ENCODE measurements at places on chromosomes 1 and 21.
A peak's percentile ranks its signal among the peaks of the same experiment; 100 is the strongest.

GRCh38 chr1:26094076-26094669 is 17.5 kb upstream of the PDIK1L start:
- no peak for DNase-seq

DNA sequence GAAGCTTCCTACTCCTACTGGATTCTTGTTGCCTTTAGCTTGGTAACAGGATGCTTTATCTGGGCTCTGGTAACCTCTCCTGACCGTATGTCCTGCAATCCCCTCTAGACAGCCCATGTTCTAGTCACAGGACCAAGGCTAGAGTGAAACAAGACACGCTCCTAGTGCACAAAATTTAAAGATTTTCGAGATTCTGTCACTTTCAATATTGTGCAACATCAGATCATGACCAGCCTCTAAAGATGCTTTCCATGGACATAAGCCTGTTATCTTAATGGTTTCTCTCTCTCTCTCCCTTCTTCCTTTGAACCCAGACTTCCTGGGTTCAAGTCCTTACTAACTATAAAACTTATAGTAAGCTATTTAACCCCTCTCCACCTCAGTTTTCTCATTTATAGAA is 1.6 kb upstream of the LY9 start:
- no peak for DNase-seq

DNA sequence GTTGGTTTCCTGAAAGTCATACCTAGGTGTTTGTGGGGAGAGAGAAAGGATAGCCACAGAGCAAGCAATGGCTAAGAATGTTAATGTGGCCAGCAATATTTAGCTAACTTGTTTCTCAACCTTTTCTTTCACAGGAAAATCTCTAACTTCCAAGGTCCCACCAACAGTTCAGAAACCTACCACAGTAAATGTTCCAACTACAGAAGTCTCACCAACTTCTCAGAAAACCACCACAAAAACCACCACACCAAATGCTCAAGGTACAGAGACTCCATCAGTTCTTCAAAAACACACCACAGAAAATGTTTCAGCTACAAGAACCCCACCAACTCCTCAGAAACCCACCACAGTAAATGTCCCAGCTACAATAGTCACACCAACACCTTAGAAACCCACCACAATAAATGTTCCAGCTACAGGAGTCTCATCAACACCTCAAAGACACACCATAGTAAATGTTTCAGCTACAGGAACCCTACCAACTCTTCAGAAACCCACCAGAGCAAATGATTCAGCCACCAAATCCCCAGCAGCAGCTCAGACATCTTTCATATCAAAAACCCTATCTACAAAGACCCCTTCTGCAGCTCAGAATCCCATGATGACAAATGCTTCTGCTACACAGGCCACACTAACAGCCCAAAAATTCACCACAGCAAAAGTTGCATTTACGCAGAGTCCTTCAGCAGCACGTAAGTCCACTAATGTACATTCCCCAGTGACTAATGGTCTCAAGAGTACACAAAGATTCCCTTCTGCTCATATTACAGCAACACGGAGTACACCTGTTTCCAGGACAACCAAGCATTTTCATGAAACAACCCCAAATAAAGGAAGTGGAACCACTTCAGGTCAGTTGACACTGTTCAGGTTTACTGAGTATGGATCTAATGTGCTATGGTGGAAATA is 15.3 kb downstream of the CD55 start:
- no peak for DNase-seq

- DNase-seq, result no peak
Measured at GRCh38 chr1:117930173-117930447, 571 bp downstream of the WDR3 start.

DNA sequence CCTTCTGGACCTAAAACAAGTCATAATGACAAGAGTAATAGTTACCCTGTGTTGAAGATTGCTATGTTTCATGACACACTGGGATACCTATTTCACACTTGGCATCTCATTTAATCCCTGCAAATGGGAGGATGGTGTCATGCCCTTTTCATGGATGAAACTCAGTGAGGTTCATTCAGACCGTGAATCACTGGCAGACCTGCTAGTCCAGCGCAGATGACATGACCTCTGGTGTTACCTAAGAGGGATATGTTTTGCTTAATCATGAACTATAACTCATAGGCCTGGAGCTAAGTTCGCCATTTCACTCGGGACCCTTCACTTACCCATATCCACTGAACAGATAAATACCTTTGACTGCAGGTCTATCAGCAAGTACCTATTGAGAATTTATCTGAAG is 286.6 kb upstream of the FMN2 start:
- no peak for DNase-seq

DNA sequence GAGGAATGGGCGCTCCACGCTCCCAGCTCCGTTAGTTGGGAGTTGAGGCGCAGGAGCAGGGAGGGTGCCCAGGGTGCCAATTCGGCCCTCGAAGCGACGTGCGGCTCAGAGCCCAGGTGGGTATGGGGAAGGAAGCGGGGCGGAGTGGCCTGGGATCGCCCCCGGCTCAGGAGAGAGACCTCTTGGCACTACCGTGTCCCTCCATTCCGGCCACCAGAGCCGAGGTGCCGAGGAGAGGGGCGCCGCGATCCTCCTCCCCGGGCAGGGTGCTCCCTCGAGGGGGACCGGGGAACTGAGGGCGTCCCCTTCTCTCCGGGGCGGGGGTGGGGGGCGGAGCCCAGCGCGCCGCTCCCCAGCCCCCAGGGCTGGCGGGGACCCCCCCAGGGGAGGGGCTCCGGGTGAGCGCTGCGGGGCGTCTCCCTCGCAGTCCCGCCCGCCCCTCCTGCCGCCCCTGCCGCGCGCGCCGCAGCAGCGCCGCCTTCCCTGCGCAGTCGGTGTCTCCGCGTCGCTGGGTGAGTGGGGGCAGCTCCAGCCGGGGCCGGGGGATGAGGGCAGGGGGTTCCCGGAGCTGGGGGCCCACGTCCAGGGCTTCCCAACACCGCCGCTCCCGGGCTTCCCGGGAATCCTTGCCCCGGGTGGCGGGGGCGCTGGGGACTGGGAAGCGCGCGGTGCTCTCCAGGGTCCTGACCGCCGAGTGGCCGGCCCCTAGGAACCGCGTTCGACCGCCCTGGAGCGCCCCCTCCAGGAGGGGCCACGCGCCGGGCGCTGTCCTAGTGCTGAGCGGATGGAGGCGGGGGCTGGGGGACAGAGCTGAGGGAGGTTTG is at the start of gene HPCA:
Gene HPCA (plus strand): TSS at position 488 of the 824 bp plus-strand sequence. CDS start 2,408 bp downstream, outside the sequence.
- no peak for DNase-seq

DNA sequence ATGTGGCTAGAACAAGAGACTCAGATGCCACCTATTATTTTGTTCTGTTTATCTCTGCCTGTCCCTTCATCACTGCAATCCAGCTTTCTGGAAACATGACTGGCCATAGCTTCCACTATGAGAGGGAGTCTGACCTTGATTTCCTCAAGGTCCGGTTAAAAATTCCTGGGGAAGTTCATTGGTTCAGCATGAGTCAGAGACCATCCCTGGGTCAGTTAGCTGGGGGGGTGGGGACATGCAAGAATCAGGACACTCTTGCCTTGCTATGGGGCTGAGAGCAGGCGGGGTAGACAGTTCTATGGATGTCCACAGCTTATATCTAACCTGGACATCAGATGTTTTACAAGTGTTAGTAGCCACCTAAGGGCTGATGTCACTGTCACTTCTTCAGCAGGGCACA is 81.1 kb downstream of the TENT5C start:
- no peak for DNase-seq

- DNase-seq, result no peak
Measured at GRCh38 chr1:36107394-36107793, 17.6 kb downstream of the COL8A2 start.

DNA sequence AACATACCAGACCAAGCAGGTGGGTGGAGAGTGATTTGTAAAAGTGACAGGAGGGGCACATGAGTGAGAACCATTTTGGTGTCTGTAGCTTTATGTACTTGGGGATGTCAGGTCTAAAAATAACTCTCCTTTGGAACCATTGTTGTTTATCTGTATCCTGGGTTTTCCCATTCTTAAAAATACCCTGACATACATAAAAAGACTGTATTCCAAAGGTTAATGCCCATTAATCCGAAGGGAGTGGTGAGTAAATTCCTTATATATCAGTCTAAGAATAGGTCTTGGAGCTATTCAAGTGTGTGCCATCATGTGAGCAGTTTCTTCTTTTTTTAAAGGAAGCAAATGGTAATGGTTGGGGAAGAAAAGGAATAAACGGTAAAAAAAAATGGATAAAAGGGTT is 117.5 kb downstream of the TGFB2 start:
- no peak for DNase-seq

- DNase-seq, result no peak
Measured at GRCh38 chr1:244214009-244214967, 163.2 kb downstream of the ZBTB18 start.

DNA sequence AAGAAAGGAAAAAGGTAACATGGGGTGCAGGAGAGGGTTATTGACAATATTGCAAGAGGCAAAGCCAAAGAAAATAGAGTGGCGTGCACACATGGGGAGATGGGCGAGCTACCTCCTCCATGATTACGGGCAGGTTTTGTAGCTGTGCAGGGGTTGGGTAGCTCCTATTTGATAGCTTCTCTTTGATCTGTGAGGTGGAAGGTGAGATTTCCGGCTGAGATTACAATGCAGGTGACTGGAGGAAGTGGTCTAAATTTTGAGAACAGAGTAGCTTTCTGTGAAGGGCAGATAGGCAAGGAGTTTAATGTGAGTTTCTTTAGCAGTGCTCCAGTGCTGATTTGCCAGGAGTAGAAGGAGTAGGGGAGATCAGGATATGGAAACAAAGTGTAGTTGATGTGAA is 263.4 kb downstream of the PLA2G4A start:
- DNase-seq, result no peak

DNA sequence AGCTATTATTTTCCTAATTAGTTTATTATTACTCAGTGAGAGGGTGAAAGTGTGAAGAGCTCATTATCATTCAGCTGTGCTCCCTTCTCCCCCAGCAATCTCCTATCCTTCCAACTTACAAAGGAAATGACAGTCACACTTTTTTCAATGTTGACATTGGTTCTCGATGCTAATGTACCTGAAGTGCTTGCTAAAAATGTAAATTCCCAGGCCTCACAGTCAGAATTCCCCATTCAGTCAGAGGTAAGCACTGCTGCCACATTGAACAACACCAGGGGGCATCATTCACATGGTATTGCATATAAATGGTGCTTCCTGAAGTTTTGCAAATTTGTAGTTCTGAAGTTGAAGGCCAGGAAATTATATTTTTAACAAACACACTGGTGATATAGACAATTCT is 132.7 kb upstream of the FOXD3 start:
- no peak for DNase-seq

DNA sequence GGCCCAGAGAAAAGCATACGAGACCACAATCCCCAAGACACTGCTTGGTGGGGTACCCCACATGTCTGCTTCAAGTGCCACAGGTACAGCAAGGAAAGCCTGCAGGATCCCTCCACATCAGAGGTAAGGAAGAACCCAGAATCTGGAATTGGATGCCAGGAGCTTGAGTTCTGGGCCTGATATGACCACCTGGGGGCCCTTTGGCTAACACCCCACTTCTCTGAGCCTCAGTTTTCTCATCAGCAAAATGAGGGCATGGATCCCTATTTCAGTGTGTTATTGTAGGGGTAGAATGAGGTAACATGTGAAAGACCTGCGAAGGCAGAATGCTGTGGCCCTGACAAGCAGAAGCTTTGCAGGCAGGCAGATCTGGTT is 24.5 kb downstream of the NAV1 start:
- DNase-seq, result no peak

DNA sequence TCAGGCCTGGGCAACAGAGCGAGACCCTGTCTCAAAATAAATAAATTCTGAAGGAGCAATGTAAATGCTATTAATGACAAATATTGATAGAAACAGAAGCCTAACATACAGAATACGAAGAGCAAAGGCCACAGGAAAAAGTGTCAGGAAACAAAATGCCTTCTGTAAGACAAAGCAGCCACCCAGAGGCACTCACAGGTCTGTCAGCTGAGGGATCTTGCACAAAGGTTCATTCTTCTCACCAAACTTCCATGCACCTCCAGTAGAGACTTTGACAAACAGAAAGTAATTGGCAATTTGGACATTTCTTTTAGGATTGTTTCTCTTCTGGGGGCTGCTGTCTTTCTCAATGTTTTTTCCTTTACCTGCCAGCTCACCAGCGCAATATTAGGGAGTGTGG is 1.2 kb upstream of the ALDH9A1 start:
- no peak for DNase-seq

GRCh38 chr1:59625384-59625783 is 189.4 kb upstream of the HOOK1 start:
- no peak for DNase-seq

GRCh38 chr21:31446226-31446855 is 102.3 kb upstream of the TIAM1 start:
- DNase-seq, result no peak

DNA sequence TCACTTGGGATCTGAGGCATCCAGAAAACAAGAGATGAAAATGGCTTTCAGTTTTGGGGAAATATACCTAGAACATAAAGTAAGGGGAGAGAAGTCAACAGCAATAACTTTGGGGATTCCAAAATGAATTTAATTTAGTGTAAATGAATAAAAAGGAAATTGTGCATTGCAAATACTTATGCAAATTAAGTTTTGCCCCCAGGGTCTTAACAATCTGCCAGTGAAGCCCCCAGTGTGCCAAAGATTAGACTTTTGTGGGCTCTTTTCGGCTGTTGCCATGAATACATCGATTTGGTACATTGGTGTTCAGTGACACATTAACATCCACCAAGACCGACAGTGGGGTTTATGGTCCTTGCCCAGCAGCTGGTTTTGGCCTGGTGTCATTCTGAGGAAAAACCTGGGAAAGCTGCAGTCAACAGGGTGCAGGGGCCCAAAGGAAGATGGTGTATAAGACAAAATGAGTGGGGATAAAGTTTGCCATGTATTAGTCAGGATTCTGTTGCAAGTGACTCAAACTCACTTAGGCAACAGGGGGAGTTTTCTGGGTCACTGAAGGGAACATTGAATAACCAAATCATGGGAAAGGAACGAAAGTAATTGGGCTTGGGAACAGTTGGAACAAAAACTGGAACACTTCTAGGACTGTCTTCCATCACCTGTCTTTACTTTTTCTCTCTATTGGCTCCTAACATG is 30.2 kb upstream of the IGSF3 start:
- DNase-seq, result no peak

DNA sequence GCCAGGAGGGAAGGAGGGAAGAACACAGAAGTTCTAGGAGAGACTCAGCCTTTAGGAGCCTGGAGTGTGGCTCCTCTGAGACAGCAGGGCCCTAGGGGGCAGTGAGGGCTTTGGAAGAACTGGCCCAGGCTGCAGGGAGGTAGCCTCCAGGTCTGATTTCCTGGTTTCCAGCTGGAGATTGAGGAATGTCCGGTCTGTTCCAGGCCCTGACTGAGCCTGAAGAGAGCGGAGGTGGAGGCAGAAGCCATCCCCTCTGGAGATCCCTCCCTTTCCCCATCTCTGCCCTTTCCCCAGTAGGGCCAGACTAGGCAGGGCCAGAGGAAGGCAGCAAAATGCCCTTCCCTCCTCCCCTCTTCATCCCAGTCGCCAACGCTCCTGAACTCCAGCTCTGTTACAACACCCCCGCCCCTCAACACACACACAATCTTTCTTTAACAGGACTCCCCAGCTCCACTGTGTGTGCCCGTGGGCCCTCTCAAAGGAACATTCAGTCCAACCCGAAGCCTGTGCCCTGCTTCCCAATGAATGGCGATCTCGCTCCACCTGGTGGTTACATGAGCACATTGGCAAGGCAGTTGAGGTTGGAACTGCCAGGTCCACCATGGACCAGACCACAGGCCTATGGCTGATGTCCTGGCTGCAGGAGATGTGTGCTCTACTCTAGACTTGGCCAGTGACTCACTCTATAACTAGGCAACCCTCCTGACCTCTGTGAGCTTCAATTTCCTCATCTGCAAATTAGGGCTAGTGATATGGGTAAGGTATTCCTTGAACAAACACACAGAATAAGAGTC is 32.0 kb downstream of the MAP7D1 start:
- peak; percentile 66 for DNase-seq
